ENCODE measurements at places on chromosomes 12 and 14.

DNA sequence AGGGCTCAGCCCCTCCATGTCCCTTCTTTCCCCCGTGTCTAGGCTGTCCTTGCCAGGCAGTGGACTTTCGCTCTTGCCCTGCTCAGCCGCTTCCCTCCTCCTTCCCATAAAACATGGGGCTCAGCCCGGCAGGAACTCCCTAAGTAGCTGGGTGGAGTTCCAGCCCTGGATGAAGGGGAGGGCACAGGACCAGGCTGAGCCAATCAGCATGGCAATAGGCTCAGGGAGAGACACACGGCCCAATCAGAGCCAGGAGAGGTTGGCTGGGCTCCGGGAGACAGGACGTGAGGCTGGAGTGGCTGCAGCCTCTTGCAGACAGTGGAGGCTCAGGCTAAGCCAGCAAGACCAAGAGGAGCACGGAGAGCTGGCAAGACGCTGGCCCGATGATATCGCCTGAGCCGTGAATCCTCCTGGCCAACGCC, 54.3 kb downstream of the GALNT9 start:
- no peak for DNase-seq

- DNase-seq = no peak
Measured at GRCh38 chr12:127774828-127775227, 492.1 kb upstream of the TMEM132C start.

DNA sequence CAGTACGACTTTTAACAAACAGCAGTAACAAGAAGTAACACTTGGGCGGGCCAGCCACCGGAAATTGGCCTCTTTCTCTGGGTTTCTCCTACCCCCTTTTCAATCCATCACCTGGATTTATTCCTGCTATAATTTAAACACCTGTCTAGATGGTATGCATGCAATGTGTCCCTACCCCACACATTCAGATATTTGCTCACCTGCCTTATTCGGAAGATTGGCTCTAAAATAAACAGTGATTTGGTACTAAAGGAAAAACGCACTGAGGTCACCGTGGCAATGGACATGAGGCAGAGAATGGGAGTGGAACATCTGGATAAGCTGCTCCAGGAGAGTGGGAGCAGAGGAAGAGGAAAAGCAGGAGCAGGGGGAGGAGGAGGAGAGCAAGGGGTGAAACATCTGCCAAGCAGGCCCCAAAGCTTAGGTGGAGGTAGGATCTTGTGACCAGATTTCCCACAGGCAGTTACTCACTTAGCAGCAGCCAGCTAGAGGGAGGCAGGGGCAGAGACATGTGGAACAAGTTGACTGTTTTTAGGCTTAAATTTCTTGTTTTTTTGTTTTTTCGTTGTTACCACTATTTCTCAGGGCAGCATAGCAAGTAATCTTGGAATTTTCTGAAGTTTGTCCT, 150.9 kb downstream of the TTLL5 start:
- DNase-seq = no peak

GRCh38 chr14:75264036-75264435, 14.6 kb upstream of the FOS start:
- DNase-seq = no peak

DNA sequence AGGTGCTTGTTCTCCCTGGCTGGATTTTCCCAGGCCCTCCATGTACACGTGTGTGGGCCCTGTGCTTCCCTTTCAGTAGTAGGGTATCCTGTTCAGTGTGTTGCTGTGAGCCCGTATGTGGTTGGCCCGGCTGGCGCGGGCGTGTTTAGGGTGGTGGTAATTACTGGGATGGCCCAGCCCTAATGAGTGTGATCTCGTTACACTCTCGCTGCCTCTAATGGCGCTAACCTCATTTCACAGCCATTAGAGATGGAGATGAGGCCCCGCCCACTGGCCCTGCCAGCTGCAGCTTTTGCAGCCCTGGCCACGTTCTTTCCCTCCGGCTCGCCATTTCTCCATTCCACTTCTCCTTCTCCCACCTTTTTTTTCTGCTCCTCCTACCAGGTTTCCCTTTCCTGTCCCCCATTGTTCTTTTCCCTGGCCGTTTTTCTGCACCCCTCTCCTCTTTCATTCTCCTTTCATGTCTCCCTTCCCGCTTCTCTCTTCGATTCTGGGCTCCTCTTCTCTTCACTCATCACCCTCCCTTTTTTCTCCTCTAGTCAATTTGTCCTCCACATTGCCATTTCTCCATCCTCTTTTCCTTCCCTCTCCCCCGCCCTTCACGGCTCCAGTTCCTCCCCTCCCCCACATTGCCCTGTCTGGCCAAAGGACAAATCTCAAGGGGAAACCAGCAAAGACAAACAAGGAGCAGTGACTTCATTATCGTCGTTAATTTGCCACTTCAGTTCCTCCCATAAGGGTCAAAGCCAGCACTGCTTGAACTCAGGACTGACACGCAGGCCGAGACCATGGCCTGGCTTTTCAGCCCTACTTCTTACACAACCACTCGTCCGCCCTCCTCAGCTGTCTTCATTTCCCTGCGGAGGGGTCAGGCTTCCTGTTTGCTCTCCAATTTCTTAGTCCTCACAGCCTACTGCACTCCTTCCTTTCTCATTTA, 6.8 kb downstream of the ZFHX2 start:
- no peak for DNase-seq

- DNase-seq = peak; percentile 89
Measured at GRCh38 chr14:101964297-101965180, at the start of gene DYNC1H1. Gene DYNC1H1, plus strand, starts transcription at chr14:101964573. Its CDS starts 119 bp downstream, at chr14:101964692.

DNA sequence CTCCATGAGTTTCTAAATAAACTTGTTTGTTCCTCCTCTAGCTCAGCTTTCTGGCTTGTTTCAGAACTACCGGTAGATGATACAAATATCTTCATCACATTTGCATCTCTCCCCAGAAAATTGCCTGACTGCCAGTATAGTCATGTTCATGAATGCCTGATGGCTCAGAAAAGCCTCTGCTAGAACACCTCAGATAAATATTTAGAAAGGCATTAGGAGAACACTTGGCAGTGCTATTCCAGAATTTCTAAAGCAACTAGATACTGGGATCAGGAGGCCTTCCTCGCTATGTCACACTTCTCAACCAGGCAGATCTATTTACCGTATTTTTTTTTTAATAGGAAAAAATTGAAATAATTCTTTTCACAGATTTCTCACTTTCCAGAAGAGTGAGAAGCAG, 32.3 kb upstream of the KRAS start:
- DNase-seq = no peak

- no peak for DNase-seq
Measured at GRCh38 chr14:23093104-23093503, 1.8 kb downstream of the ACIN1 start.

DNA sequence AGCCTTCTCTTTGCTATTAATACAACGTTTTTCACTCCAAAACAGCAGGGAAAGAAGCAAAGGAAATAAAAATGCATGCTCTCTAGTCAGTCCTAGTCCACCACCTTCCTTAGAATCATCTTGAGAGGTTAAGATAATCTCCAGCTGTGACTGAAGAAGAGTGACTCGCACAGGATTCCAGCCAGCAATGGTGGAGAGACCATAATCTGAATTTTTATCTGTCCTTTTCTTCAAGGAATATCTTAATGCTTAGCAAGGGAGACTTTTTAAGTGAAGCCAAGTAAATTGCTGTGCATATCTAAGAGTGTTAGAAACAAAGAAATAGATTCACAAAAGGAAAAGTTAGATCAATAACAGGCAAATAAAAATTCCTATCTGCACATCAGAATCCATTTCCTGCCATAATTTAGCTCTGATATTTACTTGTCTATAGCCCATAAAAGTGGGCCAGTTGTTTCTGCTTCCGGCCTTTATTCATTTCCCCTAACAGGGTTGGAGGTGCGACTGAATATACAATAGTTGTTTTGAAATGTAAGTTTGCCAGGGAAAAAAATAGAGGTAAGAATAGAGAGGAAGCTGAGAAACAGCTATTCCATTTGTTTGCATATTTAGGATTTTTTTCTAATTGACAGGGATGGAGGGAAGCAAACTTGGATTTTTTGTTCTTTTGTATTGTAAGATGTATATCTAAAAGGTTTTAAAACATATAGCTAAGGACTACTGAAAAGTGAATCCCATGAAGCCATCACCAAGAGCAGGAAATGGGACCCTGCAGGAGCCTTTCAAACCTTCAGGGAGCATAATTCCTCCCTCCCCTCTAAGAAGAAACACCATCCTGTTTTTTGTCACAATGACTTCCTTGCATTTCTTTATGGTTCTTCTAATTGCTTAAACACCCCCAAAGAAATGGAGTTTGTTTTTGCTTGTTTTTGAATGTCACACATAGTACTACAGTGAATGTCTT, 154.0 kb downstream of the ITPR2 start:
- DNase-seq = no peak

- no peak for DNase-seq
Measured at GRCh38 chr14:36070031-36070719, 106.3 kb downstream of the PTCSC3 start.

- no peak for DNase-seq
Measured at GRCh38 chr14:100063314-100063941, 1.8 kb upstream of the EVL start.

DNA sequence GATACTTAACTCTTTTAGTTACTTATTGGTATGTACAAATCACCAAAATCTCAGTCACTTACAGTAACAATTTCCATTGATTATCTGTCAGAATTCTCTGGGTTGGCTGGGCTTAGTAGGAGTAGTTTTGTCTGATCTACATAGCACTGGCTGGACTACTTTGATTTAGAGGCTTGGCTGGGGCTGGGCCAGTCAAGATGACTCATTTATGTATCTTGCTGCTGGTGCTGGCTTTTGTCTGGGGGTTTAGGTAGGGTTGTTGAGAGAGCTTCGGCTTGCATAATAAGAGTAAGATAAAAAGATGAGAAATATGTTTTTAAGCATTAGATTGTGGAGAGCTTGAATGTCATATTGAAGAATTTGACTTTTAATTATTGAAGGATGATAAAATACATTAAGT, 1093.7 kb downstream of the SLC6A15 start:
- no peak for DNase-seq

GRCh38 chr12:75853626-75854025, 177.9 kb downstream of the PHLDA1 start:
- DNase-seq = no peak

DNA sequence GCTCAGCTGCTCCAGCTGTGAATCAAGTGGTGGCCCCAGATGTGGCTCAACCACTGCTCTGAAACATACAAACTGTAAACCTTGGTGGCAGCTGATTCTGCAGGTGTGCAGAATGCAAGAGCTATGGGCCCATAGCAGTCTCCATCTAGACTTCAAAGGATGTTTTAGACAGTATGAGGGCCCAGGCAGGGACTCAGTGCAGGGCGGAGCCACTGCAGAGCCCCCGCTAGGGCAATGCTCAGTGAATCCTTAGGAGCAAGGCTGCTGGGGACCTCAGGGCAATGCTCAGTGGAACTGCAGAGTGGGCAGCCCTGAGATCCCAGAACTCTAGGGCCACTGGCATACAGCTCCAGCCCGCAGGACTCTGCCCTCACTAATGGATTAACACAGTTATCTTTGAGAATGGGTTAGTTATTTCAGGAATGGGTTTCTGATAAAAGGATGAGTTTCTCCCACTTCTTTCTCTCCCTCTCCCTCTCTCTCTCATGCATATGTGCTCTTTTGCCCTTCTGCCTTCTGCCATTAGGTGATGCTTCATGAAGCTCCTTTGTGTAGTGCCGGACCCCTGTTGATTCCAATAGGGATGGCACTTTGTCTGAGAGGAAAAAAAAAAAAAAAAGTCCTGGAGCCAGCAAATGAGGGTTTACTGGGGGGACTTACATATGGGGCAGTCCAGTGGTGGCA, 48.4 kb upstream of the JDP2 start:
- no peak for DNase-seq

DNA sequence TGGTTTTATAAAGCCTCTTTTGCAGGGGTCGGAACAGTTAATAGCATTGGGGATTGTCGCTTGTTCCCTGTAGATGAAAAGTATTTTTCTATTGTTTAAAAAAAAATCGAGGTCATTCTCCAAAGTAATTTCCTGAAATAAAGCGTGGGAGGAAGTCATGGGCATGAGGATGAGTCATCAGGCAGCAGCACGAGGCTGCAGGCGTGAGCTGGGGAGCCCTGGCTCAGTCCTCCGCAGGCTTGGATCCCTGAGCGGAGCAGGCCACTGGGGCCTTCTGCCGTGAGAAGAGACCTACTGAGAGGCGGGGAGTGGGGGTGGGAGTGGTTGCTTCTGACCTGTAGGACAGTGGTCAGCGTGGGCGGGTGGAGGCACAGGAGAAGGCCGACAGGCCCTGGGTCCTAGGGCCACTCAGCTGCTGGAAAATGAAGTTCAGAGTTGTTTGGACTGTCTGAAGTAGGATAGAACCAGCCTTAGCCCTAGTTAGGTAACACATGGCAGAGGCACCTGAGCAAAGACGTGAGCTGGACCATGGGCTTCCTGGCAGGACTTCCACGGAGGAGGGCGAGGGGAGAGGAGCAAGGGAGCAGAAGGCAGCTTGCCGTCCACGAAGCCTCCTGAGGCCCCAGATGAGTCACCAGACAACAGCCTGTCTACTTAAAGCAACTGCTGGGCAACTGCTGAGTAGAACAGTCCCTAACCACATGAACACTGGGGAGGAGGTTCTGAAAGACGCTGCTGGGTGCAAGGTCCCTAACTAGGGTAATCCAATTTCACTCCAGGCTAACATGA, 21.1 kb upstream of the LGALS3 start:
- DNase-seq = peak; percentile 66

- DNase-seq = no peak
Measured at GRCh38 chr14:68079941-68080697, 260.5 kb downstream of the RAD51B start.

DNA sequence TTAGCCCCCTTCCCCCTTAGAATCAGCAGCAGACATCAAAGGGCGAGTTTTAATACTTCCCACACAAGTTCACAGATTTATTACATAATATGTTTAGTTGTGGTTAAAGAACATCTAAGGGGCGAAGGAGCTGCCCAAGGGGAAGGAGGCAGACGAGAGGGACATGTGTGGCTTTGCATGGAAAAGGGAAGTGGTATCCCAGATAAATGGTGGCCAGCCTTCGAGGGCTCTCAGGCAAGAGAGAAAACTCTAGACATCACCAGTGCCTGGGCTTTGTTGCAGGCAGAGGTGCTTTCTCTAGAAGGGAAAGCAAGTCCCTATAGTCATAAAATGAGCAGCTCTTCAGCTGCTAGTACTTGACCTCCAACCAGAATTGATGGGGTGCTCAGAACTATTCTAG, 121.2 kb downstream of the CACNA1C start:
- no peak for DNase-seq

- DNase-seq = no peak
Measured at GRCh38 chr14:68596211-68596610, 196.7 kb downstream of the ZFP36L1 start.

- DNase-seq = no peak
Measured at GRCh38 chr12:130498589-130499385, 161.1 kb downstream of the PIWIL1 start.

GRCh38 chr14:61387076-61387475, 65.7 kb downstream of the PRKCH start:
- no peak for DNase-seq

DNA sequence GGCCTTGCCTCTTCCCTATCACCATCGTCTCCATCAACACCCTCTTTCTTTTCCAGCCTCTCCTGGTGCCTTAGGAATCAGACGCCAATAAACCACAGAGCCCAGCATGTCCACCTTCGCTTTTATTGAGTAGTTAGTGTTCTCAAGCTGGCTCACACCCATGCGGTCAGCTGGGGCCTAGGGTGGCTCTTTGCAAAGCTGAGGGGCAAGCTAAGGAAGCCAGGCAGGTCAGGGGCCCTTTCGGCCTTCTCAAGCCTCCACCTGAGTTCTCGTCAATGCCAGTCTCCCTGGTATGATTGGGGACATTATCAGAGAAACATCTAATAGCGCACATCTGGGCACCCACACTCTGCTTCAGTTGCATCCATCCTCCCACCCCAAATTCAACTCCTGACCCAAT, 737 bp upstream of the TEX52 start:
- DNase-seq = no peak
